ENCODE measurements at places on chromosomes 16 and 17. TPM values are rescaled to one million over a fixed set of nuclear protein-coding genes. Genes with fewer than 3 reads are reported as not detected.

GRCh38 chr16:78507576-78507975 lies 408.1 kb downstream of the WWOX start:
- no peak for DNase-seq

The KRT33B gene
- not detected for total RNA-seq

- DNase-seq: no peak
These were observed 402.2 kb downstream of the XYLT1 start for GRCh38 chr16:17068524-17068923.

DNA sequence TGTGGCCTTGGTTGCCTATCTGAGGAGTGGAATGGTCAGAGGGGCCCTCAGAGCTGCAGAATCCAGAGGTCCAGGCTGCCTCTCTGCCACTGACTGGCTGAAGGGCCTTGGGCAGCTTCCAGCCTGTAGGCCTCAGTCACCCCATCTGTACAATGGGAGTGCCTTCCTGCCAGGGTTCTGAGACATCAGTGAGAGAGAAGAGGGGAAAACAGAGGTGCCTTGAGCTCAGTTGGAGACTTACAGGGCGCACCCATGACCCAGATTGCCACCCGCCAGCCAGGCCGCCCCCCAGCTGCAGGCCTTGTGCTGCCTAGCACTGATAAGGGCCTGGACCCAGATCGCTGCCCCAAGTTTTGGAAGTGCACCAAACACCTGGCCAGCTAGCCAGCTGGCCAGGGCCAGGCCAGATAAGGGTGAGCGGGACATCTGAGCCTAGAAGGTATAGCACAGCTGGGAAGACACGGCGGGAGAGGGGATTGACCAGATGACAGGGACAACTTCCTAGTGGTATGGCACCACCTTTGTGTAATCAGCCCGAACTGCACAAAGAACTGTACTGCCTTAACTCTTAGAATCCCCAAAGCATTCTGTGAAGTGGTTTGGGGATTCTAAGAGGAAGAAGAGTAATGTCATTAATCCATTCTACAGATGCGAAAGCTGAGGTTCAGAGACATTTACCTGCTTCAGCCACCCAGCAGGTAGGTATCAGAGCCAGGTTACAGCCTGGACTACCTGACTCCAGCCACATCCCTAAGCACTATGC lies 1.4 kb downstream of the SLC4A1 start:
- no peak for DNase-seq

DNA sequence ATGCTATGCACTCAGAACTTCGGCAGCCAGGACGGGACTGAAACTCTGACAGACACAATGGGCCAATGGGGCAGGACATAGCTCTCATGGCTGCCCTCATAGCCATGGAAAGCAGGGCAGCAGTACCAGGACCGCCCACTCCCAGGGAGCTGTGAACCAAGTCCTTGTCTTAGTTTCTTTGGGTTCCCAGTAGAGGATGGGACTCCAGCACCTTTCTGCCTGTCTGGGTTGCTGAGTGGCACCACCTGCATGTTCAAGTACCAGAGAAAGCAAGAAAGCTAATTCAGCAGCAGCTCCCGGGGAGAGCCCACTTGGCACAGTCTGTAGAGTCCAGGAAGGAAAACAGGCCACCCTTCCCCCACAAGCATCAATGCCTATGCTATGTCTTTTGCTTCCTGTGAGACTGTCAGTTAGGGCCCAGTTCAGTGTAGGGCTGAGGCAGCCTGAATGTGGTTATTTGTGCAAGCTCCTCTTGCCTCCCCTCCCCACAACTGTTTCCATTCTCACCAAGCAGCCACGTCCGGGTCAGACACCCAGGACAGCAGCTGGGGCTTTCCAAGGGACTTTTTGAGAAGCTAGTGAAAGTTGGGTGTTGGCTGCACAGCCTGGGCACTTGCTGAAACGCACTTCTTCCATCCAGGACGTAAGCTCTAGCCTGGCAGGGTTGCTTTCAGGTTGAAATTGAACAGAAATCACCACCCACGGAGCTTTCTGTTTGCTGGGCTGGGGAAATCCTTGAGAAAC lies 7.8 kb downstream of the SUPT4H1 start:
- DNase-seq: no peak

The MAPK7 gene
- total RNA-seq: 7.5 TPM

All from psoas muscle (tissue), 8 donors.